ENCODE measurements at places on chromosomes 5 and 9.

- DNase-seq = no peak
These were observed 39.0 kb downstream of the RIGI start for GRCh38 chr9:32486839-32487562.

DNA sequence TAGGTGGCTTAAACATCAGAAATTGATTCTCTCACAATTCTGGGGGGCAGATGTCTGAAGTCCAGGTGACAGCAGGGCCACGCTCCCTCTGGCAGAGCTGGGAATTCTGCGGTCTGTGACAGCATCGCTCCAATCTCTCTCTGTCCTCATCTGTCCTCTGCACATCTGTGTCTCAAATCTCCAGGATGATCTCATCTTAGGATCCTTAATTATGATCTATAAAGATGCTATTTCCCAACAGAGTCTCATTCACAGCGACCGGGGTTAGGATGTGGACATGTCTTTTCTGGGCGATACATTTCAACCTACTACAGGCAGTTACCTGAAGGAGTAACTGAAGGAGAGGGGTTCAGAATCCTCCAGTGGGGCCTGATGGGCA, 31.4 kb downstream of the ANKRD33B start:
- DNase-seq = peak; percentile 69

- DNase-seq = no peak
These were observed 201.9 kb downstream of the ZNF608 start for GRCh38 chr5:124544366-124545055.

DNA sequence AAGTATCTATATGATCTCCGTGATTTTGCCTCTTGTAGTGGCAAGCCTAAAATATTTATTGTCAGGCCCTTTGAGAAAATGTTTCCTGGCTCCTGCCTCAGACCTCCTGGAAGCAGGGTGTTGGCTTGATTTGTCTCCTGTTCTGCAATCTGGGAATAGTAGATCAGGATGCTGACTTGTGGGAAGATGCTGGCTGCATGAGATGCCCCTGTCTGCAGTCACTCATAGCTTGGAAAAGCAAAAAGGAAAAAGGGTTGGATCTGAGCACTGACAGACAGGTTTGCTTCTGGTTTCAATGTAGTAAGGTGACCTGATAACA, 16.7 kb downstream of the TJP2 start:
- DNase-seq = no peak

DNA sequence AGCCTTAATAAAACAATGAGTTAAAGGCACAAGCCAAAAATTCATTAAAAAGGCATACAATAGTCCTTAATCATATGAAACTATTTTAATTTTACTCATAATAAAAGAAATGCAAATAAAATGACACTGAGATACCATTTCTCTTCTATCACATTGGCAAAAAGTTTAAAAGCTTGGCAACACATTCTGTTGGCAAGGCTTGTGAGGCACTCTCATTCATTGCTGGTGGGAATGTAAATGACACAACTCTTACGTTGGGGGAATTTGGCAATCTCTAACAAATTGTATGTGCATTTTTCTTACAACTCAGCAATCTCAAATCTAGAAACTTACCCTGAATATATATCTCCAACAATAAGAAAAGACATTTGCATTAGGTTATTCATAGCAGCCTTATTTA, 111.6 kb downstream of the PRELID2 start:
- DNase-seq = no peak

GRCh38 chr5:39058178-39058921, 15.8 kb downstream of the RICTOR start:
- no peak for DNase-seq

- no peak for DNase-seq
These were observed 12.8 kb downstream of the SPATA9 start for GRCh38 chr5:95669985-95670384.

- DNase-seq = no peak
These were observed 323.2 kb upstream of the CCNH start for GRCh38 chr5:87735923-87736322.

DNA sequence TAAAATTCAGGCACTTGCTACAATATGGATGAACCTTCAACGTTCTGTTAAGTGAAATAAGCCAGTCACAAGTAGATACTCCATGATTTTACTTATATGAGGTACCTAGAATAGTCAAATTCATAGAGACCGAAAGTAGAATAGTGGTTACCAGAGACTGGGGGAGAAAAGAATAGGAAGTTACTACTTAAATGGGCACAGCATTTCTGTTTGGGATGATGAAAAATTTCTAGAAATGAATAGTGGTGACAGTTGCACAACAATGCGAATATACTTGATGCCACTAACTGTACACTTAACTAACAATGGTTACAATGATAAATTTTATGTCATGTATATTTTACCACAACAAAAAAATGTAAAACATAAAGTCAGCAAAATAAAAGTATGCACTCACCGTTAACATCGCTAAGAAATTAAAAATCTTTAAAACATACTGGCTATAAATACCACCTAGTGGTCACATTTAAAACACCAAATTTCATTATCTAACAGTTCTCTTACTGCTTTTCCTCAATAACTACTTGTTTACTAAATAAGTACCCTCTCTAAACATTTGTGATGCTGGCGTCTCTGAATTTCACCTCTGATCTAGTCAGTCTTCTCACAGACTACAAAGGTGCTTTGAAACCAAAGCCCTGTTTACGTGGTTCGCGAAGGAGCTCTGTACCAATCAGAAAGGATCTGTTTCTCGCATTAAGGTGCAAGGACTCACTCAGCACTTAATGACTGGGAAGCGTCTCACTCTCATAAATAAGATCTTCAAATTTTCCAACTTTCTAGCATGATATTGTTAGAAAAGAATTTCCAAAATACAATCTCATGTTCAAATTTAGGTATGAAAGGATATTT, 22.7 kb downstream of the KIF3A start:
- DNase-seq = no peak

DNA sequence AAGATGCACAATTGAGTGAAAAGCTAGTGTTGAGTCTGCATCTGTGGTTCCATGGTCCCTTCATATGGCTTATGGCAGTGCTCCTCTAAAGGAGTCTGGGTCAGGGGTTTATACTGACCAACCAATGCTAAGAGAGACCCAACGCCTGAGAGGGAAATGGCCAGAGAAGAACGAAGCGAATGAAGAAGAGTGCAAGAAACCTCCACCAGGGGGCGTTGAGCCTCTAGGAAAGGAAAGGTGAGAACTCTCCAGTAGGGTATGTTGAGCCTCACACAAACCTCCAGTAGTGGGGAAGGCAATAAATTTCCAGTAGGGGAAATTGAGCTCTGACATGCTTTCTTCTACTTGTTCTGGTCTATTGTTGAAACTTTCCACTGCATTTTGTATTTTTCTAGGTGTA, 470.6 kb downstream of the PRDM9 start:
- no peak for DNase-seq

- DNase-seq = no peak
These were observed 18.1 kb downstream of the OTP start for GRCh38 chr5:77620405-77620804.

- no peak for DNase-seq
These were observed 75.0 kb upstream of the FCN1 start for GRCh38 chr9:134992755-134993124.

GRCh38 chr5:132677191-132677590, 3.4 kb downstream of the IL4 start:
- DNase-seq = peak; percentile 78

- DNase-seq = no peak
These were observed 63.3 kb downstream of the CWC27 start for GRCh38 chr5:64831996-64832395.

GRCh38 chr9:2616692-2617377, 4.8 kb upstream of the VLDLR start:
- DNase-seq = no peak

DNA sequence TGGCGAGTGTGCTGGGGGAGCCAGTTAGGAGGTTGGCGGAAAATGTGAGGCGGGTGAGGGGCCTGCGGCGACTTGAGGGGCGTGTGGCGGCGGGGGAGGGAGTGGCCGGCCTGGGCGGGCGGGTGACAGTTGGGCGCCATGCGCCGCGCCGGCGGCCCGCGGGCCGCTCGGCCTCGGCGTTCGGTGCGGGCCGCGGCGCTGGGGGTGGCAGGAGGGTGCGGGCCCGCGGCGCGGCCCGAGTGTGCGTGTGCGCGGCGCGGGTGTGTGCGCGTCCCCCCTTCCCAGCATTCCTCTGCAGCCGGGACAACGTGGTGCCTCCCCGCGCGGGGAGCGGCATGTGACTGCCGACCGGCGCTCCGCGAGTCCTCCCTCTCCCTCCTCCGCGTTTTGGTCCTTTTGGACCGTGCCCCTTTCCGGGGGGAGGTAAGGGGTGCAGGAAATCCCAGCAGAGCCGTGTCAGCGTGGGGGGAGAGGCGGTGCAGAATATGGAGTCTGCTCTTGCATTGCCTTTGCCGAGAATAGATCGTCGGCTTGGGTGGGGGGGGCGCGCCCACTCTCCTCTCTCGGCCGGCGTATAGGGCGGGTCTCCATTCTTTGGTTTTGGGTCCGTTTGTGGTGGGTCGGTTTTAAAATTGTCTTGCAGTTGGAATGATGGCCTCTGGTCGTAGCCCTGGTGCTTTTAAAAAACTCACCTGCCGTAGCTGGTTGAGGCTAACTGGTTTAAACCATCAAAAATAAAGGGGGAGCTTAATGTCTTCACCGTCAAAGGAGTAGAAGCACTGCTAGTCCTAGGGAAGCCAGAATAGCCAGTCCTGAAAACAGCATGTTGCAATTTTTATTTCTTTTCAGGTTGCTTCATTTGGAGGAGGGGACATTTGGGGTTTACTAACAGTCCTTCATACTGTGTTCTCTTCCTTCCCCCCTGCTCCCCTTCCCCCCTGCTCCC, 2.0 kb downstream of the LARP1 start:
- DNase-seq = no peak

DNA sequence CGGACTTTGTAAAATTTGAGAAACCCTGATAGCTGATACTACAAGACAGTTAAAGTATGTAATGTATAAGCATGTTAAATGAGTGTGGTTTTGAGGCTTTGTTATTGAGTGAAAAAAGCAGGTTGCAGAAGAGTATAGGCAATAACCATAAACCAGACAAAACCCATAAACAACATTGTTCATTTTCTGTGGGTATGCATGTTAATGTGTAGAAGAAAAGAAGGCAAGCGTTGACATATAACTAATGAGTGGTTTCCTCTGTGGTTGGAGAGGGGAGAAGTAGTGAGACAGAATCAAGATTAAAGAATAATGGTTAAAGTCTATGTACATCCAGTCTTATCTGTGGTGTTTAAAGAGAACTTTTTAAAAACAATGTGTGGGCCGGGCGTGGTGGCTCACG, 26.2 kb downstream of the RAD23B start:
- no peak for DNase-seq

GRCh38 chr9:84775056-84775643, 105.6 kb downstream of the NTRK2 start:
- no peak for DNase-seq

GRCh38 chr5:146909255-146910068, 30.9 kb upstream of the PPP2R2B start:
- DNase-seq = no peak

DNA sequence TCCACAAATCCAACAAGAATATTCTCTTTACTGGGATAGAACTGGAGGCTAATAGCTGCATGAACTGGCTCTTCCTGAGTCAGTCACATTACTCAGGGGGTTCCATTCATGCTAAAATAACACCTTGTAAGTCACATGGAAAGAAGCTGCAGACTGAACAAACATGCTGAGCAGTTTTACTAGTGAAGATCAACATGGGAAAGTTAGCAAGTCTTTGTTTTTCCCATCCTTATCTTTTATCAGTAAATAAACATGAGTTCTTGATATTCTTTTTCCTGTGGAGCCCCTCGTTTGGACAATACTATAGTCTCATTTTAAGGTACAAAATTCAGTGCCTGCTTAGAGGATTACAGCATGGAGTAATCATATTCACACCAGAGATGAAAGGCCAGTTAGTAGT, 43.7 kb upstream of the TEK start:
- DNase-seq = no peak

GRCh38 chr9:130236436-130236985, 29.0 kb upstream of the HMCN2 start:
- DNase-seq = no peak

- DNase-seq = no peak
These were observed 49.0 kb downstream of the OLFM1 start for GRCh38 chr9:135136481-135136880.

GRCh38 chr5:67215519-67216471, 19.2 kb upstream of the CD180 start:
- no peak for DNase-seq

DNA sequence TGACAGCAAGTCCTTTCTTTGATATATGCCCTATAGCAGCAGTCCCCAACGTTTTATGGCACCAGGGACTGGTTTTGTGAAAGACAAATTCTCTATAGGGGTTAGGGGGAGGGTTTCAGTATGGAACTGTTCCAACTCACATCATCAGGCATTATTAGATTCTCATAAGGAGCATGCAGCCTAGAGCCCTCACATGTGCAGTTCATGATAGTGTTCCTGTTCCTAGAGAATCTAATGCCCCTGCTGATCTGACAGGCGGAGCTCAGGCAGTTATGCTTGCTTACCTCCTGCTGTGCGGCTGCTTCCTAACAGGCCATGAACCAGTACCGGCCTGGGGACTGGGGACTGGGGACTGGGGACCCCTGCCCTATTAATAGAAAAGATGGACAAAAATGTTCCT, 2.7 kb upstream of the RAPGEF6 start:
- DNase-seq = no peak

GRCh38 chr9:98374385-98375051, 119.1 kb upstream of the TBC1D2 start:
- peak; percentile 71 for DNase-seq

GRCh38 chr5:139584137-139584536, 23.0 kb downstream of the UBE2D2 start:
- no peak for DNase-seq

GRCh38 chr9:18253950-18254349, 220.0 kb upstream of the ADAMTSL1 start:
- no peak for DNase-seq

DNA sequence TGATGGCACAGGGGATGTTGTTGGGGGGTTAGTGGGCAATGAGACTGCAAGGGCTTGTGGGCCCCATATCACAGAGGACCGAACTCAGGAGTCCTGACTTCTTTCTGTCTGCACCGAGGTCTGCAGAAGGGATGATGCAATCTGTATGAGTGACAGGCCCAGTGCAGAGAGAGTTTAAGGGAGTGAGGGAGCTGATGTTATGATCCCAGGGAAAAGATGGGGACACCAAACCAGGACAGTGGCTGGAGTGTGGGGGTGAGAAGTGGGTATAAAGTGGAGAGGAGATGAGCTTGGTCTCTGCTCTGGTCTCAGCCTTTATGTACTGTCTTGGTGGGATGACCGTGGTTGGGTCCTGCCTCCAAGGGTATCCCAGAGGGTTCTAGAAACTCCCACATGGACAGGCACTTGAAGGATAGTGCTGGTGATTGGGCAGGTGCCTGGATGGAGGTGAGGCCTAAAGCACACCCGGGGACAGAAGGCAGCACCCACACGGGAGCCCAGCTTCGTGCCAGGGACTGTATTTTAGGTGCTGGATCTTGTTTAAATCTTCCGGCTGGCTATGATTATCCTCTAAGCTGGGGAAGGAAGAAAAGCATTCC, 21.9 kb downstream of the GSN start:
- DNase-seq = no peak

GRCh38 chr9:90420211-90420610, 222.4 kb downstream of the DIRAS2 start:
- no peak for DNase-seq

GRCh38 chr9:32992595-32993238, 8.7 kb downstream of the APTX start:
- DNase-seq = no peak

GRCh38 chr5:111453747-111454146, 58.6 kb downstream of the STARD4 start:
- no peak for DNase-seq

GRCh38 chr9:127847178-127847510, 7.3 kb downstream of the ENG start:
- no peak for DNase-seq

- peak; percentile 79 for DNase-seq
These were observed 12.1 kb downstream of the ADAM19 start for GRCh38 chr5:157563373-157563928.
